ENCODE measurements at places on chromosomes 5 and 9.

DNA sequence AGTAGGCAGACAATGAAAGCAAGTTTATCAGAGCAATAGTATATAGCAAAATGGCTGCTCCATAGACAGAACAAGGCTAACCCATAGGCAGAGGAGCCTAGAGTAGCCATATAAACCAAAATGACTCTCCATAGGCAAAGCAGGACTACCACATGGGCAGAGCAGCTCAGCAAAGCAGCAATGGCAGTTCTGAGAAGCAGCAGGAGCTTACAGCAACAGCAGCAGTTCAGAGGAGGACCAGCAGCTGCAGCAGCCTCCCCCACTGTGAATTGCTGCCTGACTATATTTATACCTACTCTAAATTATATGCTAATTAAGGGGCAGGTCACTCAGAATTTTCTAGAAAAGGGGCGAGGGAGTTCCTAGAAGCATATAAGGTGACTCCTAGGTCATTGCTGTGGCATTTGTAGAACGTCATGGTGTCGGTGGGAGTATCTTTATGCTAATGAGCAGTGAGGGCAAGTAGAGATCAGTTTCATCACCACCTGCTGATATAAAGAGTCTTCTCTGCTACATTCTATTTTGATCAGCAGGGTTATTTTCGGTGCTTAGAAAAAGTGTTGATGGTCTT lies 1115.5 kb downstream of the DTWD2 start:
- no peak for DNase-seq

GRCh38 chr5:50730336-50730735 lies 63.9 kb downstream of the PARP8 start:
- DNase-seq = no peak

GRCh38 chr9:38195737-38196161 lies 126.7 kb upstream of the SHB start:
- DNase-seq = peak; percentile 25

- DNase-seq = no peak
These were observed 178.8 kb upstream of the CDH10 start for GRCh38 chr5:24823625-24824024.

- DNase-seq = no peak
These were observed 4.8 kb upstream of the WNK2 start for GRCh38 chr9:93178851-93179786.

DNA sequence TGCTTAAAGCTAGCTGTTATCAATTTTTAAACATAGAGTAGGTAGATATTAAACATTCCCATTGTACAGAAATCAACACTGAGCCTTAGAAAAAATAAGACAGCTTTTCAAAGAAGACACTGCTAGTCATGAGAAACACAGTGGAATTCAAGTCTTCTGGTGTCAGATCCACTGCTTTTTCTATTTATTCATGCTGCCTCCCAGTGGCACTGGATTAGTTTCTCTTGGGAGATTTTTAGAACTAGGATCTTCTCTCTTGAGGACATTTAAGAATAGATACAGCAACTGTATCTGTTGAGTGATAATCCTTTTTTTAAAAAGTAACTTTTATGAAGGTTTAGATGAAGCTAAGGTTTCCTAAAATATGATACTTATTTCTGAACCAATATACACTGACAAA lies 1635.4 kb upstream of the C9orf72 start:
- DNase-seq = no peak

GRCh38 chr9:135504262-135505243 lies 4.1 kb downstream of the MRPS2 start:
- peak; percentile 66 for DNase-seq

- no peak for DNase-seq
These were observed 214.2 kb downstream of the SPATA31D1 start for GRCh38 chr9:82202808-82203207.

GRCh38 chr9:74556685-74557084 lies 59.5 kb downstream of the RORB start:
- no peak for DNase-seq

DNA sequence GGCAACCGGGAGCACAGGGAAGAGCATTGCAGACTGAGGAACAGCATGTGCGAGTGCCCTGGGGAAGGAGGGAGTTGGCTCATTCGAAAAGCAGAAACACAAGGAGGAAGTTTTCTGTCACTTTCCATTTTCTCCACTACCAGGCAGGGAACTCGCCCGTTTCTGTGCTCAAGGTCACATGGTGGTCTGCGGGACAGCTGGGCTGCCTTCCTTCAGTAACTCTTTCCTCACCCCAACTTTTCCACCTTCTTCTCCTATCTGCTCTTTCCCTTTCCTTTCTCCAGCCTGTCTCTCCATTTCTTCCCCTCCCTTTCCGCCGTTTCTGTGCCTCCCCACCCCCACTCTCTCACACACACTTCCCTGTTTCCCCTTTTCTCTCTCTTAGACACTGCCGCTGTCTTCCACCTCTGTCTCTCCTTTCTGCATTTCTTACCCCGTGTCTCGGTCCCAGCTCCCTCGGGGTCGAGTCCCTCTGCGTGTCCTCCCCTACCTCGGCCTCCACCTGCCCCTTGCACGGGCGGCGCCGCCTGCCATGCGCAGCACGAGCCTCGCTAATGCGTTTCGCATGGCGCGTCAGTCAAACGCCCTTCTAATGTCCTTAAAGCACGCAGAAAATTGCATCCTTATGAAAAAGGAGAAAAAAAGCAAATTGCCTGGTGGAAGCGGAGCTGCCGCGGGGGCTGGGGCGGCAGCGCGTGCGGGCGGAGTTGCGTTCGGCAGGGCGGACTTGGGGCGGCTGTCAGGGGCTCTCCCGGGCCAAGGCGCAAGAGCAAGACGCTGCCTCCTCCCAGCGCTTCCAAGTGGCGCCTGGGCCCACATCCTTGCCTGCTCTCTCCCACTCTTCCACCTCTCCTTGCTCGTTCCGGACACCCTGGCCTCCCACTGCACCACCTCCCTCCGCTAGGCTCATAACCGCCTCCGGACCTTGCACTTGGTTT lies 9.5 kb downstream of the BARX1 start:
- DNase-seq = no peak

DNA sequence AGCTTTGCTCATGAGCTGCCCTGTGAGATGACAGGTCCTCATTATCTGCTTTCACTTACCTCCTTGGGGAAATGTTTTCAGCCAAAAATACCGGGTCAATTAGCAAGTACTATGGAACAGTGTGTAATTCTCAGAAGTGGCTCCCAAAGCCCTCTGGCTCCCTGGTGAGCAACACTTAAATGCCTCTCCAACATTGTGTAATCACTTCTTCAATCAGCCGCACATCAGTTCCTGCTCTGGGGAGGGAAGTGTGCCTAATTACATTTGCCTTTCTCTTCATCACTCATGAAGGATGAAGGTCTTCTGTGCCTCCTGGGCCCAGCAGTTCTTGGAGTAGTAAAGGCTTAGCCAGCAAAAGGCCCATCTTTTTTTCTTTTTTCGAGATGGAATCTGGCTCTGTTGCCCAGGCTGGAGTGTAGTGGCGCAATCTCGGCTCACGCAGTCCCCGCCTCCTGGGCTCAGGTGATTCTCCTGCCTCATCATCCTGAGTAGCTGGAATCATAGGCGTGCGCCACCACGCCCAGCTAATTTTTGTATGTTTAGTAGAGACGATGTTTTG lies 23.1 kb downstream of the NIM1K start:
- DNase-seq = no peak

DNA sequence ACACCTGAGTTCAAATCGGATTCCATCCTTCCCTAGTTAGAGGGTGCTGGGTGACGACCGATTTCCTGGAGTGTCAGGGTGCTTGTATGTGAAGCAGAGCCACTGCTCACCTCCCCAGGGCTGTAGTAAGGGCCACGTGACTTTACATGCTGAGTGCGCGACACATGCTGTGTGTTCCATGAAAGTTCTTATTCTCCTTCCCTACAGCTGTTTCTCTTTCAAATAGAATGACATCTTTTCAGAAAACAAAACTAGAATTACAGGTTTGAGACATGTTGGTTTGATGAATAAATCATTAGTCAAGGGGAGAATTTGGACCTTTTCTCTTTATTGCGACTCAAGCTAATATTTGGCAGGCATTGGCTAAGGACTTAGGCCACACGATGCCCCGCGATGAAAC lies 113.1 kb downstream of the JMY start:
- no peak for DNase-seq

GRCh38 chr5:110506378-110506777 lies 220.1 kb downstream of the TMEM232 start:
- no peak for DNase-seq

DNA sequence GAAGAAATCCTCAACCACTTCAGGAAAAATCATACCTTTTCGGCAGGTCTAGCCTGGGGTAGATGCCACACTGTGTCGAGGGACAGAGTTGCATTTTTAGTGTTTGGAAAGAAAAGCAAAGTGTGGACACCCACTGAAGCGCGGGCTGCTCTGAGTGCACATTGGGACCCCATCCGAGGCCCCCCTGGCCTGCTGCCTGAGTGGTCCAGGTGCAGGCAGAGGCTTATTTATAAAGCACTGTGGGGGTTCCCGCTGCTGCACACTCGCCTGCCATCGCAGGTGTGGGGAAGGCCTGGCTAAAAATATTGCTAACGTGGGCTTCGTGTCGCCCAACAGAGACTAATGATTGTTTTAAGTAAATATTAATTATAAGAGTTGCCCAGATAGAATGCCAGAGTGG lies 119.4 kb downstream of the CRB2 start:
- DNase-seq = no peak

DNA sequence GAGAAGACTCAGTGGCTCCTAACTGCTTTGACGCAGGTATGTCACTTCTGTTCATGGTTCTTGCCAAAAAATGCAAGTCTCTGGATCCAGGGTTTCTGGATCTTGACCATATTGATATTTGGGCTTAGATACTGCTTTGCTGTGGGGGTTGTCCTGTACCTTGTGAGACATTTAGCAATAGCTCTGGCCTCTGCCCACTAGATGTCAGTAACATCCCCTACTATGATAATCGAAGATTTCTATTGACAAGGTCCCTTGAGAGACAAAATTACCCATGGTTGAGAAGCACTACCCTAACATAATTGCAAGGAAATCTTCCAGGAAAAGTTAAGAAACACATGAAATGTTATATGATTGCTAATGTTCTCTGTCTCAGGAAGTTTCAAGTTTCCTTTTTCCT lies 285.4 kb downstream of the TMEM232 start:
- DNase-seq = no peak

DNA sequence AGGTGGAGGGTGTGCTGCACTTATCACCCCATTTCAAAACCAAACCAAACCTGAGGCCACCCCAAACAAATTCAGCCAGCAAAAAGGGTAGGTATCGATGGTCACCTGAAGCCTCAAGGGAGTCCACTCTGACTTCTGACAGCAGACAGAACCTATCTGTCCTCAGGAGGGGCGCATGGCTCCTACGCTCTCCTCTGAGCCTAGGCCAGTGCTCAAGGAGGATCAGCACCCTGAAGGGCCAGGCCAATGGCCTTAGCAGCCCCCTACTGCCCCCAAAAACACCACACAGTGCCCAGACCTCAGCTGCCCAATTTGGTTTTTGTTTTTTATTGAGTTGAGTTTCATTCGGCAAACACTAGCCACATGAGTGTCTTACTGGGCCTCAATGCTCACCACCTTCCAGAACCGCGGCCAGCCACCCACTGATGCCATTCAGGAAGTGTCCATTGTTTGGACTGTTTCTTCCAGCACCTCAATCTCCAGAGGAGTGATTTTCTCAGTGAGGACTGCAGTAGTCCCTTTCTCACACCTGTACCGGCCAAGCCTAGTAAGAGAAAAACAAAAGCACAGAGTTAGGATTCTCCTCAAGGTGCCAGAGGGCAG lies 62.0 kb downstream of the PSMB7 start:
- no peak for DNase-seq

DNA sequence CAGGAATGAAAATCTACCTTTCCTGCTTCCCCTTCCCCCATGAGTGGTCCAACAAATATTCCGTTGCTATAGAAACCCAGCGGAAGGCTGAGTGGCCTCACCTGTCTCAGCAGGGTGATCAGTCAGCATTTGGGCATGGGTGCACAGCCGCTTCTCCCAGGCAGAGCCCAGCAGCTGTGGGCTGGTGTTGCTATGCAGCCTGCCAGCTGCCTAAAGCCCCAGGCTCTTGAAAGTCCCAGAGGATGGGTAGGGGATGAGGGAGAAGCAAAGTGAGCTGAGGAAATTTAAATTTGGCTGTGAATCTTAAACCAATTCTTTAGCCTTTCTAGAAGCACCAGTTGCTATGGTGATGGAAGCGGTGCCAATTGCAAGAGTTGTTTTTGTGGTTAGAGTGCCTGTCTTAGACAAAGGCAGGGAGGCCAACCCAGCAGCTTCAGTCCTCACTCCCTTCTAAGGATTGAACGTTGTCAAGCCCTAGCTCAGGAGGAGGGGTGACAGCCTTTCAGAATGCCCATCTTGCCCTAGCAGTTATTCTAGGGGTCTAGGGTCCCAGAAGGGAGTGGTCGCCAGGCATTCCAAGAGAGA lies 151.5 kb upstream of the PITX1 start:
- no peak for DNase-seq

- DNase-seq = no peak
These were observed 79.1 kb upstream of the ADAMTSL1 start for GRCh38 chr9:18394847-18395351.

DNA sequence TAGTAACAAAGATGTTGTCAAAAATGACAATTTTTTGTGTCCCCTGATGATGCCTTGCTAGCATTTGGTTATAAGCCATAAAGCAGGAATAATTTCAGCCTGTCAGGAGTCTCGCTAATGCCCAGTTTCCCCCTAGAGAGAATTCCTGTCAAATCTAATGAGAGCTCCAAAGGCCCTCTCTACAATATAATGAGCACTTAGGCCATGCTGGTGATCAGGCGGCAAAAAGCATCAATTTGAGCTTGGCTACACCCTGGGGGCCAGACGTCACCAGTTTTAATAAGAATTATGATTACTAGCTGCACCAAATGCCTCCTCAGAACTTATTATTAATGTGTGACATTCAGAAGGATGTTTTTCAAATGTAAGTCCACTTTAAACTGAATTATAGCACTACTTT lies 6.1 kb downstream of the TLE1 start:
- no peak for DNase-seq

- no peak for DNase-seq
These were observed 26.2 kb downstream of the AGTPBP1 start for GRCh38 chr9:85715587-85715986.

DNA sequence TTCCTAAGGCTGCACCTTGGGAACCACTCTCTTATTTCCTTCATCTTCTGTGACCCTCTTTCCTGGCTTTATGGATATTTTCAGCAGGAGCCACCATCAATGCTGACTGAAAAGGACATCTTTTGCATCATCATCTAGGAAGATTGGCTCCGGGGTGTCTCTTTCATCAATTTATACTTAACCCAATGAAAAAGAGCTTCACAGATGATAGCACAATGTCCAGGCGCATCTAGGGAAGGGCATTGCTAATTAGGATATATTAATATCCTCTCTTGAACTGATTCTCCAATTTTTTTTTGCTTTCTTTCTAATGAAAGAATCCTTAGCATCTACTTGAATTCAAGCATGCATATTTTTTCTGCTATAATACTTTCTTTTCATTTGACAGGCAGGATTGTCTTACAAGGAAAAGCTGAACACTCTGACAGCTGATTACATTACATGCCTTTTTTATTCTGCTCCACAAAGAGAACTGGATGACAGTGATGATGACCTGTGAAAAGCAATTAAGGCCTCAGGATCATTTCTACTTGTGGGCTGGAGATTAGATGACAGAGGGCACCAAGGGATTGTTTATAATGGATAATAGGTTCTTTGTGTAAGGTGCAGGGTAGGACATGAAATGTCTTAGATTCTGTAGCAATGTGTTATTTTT lies 60.2 kb downstream of the PCSK1 start:
- no peak for DNase-seq
